Esophagus squamous epithelium (tissue), 5 donors: ENCODE measurements at places on chromosomes 12 and 14. TPM values are rescaled to one million over a fixed set of nuclear protein-coding genes. Genes with fewer than 3 reads are reported as not detected.

DNA sequence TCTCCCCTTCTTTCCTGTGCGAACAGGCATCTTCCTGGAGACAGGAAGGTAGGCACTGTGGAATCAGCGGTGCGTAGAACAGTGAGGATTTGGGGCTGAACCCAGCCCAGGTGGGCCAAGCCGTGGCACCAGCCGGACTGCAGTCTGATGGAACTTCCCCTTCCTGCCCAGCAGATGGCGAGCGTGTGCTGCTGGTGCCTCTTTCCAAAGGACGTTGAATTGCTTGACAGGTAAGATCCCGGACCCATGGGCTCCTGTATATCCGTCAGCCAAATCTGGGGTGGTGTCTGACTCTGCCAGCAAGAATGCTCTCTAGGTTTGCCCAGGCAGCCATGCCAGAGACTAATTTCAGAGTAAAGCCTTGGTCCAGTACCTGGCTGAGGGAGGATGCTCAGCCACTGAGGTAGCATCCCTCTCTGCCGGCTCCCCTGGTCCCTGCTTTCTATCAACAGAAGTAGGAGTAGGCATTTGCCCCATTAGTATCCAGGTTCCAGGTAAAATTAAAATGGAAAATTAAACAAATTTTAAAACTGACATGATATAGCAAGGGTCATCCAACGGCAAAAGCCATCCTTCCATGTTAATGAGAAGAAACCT is 21.1 kb upstream of the KCNA5 start:
- DNase-seq = no peak

DNA sequence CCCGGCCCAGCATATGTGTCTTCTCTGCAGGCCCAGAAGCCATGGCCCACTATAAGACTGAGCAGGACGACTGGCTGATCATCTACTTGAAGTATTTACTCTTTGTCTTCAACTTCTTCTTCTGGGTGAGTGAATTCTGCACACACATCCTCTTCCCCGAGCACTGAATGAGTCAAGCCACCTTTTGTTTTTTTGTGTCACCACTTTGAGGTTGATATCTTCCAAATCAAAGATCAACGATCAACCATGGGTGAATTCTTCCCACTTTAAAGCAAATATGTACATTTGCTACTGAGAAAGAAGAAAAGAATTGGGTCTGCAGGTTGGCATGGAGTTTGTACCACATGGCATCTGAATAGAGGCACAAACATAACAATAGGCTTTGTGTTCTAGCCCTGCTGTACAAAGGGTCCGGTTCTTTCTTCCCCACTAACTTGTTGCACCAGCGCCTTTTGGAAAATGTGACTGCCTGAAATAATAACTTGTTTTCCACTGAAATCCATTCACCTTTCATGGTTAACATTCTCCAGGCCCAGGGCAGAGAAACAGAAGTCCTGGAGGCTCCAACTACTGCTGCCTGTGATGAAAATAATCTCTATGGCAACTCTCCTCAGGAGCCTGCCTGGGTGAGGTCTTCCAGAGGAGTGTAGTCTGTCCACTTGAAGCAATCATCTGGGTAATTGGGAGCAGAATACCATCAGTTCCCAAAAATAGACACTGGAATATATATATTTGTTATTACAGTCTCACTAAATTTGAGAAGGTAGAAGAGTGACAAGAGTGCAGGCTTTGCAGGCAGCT is 27.6 kb downstream of the TSPAN11 start:
- DNase-seq = no peak

DNA sequence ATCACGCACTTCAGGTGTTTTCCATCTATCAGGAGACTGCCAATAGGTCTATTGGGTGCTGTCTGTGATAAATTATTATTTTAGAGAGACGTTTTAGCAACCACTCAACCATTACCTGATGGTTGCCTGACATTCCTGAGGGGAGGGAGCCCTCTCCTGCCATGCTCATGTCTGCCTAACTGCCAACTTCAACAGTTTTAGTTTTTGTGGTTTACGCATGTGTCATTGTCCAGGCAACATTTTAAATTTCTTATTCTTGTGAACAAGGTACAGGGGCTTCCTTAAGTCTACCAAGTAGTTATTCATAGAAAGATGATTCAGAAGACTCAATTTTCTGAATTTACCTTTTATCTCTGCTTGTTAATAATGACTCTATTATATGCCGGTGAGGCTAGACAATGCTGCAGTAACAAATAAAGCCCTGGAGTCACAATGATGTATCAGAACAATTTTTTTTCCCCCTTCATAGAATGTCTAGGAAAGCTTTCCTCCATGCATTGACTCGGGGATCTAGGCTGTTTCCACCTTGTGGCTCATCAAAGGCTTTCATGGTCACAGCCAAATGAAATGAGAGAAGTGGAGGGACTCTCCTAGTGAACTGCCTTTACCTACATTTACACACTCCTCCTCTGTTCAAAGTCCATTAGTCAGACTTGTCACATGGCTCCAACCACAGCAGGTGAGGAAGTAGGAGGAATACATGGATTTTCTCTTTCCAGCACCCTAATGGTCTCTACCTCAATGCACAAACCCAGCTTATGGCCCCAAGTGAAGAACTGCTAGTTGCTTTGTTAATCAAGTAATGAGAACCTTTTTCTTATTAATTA is 225.8 kb downstream of the CRADD start:
- no peak for DNase-seq

- no peak for DNase-seq
These were observed 224.5 kb downstream of the VRK1 start for GRCh38 chr14:97021571-97022168.

DNA sequence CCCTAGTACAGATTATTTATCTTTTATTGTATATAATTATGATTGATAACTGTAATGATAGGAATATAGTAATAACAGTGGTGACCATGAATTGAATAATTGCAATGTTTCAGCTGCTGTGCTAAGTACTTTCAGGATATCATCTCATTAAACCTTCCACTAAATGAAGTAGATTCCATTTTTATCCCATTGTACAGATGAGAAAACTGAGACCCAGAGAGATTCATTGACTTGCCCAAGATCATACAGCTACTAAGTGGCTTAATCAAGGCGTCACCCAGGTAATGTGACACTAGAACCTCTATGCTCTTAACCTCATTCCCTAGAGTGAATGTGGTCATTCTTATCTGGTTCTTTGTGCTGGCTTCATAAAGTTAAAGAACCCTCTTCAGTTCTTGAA is 124.6 kb downstream of the KTN1 start:
- no peak for DNase-seq

- DNase-seq = no peak
These were observed 33.2 kb upstream of the CD69 start for GRCh38 chr12:9793779-9794395.

- DNase-seq = no peak
These were observed 7.6 kb downstream of the SLC7A8 start for GRCh38 chr14:23175823-23176222.

DNA sequence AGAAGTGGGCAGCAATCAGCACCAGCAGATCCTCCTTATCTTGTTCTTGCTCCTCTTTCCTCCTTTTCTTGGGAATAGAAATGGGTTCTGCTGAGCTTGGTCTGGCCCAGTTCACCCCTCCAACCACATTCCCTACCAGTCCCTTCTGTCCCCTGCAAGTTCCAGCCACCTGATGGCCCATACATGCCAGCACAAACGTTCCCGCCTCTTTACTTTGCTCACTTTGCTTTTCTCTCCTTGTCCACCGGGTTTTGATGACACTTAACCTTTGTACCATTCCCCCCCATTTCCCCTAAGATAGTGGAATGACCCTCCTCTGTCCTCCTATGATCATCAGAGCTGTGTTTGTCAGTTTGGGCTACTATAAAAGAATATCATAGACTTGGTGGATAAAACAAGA is 23.4 kb upstream of the EML1 start:
- DNase-seq = no peak

DNA sequence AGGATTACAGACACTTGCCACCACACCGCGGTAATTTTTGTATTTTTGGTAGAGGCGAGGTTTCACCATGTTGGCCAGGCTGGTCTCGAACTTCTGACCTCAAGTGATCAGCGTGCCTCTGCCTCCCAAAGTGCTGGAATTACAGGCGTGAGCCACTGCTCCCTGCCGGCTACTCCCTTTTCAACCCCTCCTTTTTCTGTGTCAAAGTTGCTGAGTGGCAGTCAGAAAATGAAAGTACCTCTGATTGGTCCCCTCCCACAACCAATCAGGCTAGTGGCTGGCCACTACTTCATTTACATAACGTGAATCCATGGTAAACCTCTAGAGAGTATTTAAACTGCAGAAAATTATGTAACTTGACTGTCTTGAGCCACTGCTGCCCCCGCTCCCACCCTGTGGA is 5.9 kb downstream of the RESF1 start:
- DNase-seq = no peak

- no peak for DNase-seq
These were observed 127.8 kb upstream of the SSTR1 start for GRCh38 chr14:38079886-38080285.

DNA sequence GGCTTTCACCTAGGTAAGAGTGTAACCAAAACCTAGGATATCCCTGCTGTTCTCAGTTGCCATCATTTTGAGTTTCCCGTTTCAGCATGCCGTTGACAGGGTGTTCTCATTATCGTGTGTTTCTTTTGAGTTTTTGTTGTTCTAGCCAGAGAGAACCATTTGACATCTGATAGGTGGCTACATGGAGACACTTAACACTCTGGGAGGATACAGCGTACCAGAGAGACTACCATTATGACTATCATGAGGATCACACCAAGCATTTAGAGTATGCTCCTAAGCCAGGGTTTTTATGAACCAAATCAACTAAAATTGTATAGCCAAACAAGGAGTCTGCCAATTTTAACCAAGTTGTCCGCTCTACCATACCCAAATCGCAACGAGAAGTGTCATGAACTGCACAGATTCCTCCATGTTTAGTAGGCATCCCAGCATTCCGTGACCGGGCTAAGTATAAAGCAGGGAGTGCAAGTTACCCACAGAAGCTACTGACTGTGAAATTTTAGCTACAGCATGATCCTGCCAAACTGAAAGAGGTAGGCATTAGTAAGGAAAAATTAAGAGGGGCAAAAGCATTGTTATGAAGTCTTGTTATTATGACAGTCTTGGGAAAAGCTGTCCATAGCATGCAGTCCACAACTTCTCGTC is 48.8 kb downstream of the MARK3 start:
- no peak for DNase-seq

GRCh38 chr12:29072631-29073030 is 76.4 kb upstream of the FAR2 start:
- no peak for DNase-seq

DNA sequence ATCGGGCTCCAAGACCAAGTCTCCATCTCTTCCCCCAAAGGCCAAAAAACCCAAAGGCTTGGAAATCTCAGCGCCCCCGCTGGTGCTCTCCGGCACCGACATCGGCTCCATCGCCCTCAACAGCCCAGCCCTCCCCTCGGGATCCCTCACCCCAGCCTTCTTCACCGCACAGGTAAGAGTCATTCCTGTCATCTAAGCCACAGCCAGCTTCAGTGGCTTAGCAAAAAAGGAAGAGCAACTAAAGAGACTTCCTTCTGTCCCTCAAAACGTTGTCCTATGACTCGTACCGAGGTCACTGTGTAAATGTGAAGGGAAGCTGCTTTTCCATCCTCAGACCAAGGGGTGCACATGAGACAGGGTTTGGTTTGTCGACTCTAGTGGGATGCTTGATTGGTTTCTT is 53.4 kb downstream of the ELK3 start:
- no peak for DNase-seq

DNA sequence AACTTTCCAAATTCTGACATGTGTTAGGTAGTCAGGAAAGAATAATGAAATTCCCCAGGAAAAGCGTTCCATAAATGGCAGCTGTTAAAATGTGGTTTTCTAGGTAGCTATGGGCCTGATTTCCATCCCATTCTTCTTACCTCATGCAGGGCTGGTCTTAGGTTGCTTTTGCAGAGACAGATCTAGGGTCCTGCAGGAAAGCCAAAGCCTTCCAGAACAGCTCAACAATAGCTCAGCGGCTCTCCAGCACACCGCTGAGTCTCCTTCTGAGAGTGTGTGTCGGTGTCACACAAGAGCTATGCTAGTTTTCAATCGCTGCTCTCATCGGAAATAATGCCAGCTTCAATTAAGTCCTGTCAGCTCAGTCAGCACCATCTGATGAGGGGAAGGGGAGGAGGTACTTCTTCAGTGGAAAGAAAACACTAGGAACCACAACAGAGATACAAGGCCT is 106.7 kb downstream of the TMEM30B start:
- DNase-seq = no peak

DNA sequence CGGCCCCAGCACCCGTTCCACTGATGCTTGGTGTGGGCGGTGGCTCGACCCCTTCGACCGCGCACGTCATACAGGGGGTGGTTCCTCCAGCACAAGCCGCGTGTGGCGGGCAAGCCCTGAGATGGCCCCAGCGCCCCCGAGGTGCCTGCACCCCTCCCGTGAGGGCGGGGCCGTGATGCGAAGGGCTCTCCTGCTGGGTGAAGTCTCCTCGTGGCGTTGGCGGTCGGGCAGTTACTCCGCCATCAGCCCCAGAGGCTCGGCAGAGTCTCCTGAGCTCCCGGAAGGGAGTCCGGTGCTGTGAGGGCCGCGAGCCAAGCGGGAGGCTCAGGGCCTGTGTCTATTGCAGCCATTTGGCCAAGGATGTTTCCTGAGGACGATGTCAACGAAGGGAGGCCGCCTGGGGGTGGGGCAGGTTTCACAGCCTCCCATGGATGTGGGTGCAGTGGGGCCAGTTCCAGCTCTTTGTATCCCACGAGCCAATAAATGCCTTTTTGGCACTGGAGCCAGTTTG is 78.1 kb upstream of the GALNT9 start:
- DNase-seq = no peak

Gene PRB2
- total RNA-seq = not detected

Gene HCAR2
- 15.3 TPM for total RNA-seq

Gene POTEG
- not detected for total RNA-seq

Gene ESRRB
- not detected for total RNA-seq

Gene MTA1
- total RNA-seq = 44.2 TPM

Gene VWF
- 64.3 TPM for total RNA-seq
